ENCODE measurements at places on chromosomes 5 and 9.

- DNase-seq = no peak
These were observed 84.2 kb downstream of the GPBP1 start for GRCh38 chr5:57258052-57258451.

DNA sequence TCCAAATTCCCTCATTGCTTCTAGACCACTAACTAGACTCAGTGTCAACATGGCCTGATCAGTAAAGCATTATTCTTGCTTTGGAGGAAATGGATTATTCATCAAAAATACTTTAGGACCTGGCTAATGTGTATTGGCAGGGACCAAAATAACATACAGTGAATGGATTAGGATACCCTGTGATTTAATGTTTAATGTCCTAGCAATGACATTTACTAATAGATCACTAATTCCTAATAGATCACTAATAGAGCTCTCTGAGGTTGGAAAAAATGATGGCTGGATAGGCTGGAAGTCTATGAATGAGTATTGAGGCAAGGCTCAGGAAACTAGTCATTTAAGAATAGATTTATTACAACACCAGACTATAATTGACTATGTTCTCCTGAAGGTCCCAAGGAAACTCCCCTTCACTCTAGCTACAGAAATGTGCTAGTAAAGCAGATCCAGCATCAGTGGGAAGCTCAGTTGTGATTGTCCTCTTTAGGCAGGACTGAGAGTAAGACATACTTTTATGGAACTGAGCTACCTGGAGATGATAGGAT lies 46.1 kb upstream of the CHSY3 start:
- no peak for DNase-seq

- DNase-seq = no peak
These were observed 38.4 kb upstream of the HAND1 start for GRCh38 chr5:154516475-154516874.

- no peak for DNase-seq
These were observed 72.2 kb downstream of the C9orf50 start for GRCh38 chr9:129548571-129549135.

- DNase-seq = no peak
These were observed 41.0 kb downstream of the STOM start for GRCh38 chr9:121328876-121329681.

DNA sequence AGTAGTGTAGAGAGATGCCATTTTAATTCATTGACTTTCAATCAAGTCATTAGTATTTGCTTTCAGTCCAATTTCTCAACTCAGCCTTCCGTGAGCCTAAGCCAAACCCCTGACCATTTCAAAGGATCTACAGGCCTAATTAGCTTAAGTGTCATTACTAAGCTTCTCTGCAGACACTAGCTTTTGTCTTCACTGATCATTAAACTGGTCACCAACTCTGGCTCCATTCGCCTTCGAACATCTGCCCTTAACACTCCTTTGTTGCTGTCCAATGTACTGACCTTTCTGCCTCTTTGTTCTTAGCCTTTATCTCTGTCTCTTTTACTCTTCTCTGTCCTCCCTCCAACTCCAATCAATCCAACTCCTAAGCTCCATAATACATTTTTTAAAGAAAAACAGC lies 299.3 kb downstream of the DIRAS2 start:
- no peak for DNase-seq

DNA sequence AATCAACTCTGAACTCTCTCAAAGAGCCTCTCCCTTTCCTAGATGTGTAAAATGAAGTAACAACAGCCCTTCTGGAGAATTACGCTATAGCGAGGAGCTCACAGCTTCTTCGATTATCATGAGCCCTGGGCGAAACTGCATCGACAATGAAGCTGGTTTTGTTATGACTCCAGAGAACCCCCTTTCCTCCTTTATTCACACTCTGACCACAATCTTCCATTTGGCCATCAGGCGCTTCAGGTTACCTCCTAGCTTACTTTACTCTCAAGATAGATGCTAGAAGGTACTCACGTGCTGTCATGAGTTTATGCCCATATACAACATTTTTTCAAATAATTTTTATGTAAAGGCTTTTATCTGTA lies 362.7 kb upstream of the RFX3 start:
- DNase-seq = no peak

DNA sequence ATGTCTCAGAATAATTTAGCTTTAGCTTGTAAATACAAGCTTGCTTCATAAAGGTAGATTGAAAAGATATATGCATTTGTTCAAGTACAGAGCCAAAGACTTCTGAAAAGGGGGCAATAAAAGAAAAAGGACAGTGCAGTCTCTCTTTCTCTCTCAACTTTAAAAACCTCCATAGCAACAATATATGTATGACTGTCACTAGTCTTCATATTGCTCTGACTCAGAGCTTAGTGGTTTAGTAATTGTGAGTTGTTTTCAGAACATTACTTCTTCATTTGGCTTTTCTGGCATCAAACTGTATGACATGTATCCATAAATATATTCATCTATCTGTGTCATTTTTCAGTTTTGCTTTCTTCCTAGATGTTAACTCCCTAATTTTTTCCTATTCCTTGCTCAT lies 194.6 kb upstream of the KIF2A start:
- no peak for DNase-seq

DNA sequence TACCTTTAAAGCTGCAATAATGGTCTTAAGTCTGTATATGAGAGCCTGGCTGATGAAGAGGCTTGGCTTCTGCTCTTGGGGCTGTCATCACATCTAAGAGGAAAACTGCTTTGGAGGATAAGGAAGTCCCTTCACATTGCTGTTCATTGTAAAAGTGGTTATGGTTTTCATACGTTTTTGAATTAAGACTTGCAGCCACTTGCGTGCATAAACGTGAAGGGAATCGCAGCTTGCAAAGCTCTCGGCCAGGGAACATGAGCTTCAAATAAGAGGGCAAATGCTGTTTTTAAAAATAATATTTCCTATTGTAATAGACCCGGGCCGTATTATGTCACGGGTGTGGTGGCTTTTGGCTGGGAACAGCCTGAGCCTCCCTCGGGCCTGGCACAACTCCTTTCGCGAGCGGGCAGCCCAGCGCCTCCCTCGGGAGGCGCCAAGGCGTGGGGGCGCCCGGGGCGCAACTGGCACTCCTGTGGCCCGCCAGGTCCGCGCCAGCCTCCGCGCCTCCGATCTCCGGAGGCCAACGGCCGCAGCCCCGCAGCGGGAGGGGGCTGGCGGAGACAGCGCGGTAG lies 538 bp upstream of the ARHGEF28 start:
- DNase-seq = peak; percentile 12

GRCh38 chr9:9099646-9100045 lies 1300.1 kb upstream of the DMAC1 start:
- no peak for DNase-seq

GRCh38 chr5:88698290-88698689 lies 184.7 kb downstream of the MEF2C start:
- no peak for DNase-seq

DNA sequence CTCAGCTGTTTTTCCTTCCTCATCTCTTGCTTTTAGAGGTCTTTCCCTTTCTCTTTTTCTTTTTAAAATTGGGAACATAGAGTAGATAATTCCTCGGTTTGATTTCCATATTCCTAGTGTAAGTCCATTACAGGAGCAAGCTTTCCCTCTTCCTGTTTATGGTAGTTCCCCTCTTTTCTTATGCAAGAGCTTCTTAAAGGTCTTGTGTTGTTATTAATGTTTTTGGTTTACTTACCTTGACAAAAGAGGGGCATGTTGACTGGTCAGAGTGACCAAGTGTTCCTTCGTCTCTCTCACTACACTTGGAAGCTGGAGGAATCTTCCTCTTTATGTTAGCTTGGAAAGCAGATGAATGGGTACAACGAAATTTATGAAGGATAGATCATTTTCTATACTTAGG lies 8.3 kb downstream of the ATG10 start:
- DNase-seq = no peak

GRCh38 chr5:168790002-168790635 lies 211.0 kb upstream of the PANK3 start:
- no peak for DNase-seq

GRCh38 chr5:88602584-88602983 lies 280.4 kb downstream of the MEF2C start:
- no peak for DNase-seq

- DNase-seq = no peak
These were observed 56.8 kb downstream of the FEM1C start for GRCh38 chr5:115487756-115488155.

DNA sequence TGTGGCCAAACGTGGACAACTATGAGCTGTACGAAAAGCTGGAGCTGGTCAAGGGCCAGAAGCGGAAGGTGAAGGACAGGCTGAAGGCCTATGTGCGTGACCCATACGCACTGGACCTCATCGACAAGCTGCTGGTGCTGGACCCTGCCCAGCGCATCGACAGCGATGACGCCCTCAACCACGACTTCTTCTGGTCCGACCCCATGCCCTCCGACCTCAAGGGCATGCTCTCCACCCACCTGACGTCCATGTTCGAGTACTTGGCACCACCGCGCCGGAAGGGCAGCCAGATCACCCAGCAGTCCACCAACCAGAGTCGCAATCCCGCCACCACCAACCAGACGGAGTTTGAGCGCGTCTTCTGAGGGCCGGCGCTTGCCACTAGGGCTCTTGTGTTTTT lies 3.3 kb downstream of the CDK9 start:
- DNase-seq = no peak

- DNase-seq = peak; percentile 98
These were observed 7.9 kb downstream of the AK1 start for GRCh38 chr9:127869310-127870152.

DNA sequence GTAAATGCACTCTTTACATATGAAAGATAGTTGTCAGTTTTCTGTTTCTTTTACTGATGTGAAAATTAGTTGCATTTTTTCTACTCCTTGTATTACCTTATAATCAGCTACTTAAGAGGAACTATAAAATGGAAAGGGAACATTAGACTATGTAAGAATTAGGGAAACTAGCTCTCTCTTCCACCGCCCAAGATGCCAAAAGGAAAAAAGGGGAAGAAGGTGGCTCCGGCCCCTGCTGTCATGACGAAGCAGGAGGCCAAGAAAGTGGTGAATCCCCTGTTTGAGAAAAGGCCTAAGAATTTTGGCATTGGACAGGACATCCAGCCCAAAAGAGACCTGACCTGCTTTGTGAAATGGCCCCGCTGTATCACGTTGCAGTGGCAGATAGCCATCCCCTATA lies 15.2 kb upstream of the HOMER1 start:
- DNase-seq = no peak

DNA sequence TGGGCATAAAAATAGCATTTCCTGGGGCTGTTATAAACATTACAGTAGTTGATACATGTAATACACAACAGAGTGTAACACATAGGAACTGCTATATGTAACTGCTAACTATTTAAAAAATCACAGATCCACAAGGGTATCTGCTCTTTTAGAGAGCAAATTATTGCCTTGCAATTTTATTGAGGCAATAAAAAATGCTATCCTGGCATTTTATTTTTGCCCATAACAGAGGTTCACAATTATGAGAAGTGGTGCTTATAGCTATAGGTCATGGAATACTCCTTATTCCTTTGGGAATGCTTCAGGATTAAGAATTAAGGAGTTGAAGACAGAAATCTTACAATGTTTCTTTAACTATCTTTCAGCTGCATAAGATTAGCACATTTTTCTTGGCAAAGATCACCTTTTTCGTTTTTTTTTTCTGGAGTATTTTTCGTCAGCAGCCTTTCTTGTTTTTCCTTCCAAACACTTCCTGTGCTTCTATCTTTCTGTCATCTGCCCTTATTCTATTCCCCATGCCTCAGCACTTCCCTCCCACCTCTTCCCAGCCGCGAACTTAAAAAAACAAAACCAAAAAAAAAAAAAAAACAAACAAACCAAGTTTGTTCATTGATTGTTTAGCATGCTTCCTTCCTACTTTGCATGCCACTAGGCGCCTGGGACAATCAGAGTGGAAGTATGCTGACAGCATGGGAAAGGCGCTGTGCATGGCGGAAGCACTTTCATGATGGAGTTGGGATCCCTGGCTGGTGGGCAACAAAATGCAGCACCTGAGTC lies 264.2 kb downstream of the MAST4 start:
- DNase-seq = no peak

DNA sequence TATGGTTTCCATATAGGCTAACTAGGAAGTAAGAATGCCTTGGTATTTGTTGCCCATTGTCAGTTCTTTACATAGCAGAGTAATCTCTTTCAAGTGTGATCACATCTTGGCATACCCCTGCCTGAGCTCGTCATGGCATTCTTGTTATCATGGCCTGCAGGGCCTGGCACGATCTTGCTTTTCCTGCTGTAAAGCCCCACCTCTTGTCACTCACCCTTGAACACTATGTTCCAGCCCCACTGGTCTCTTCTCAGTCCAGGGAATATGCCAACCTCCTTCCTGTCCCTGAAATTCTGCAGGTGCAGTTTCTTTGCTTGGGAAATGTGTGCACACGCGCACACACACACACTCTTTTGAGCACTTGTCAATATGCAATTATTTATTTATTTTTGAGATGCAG lies 250.2 kb upstream of the DMRT1 start:
- no peak for DNase-seq

- no peak for DNase-seq
These were observed 9.3 kb upstream of the OR13F1 start for GRCh38 chr9:104494808-104495207.

- no peak for DNase-seq
These were observed 41.1 kb upstream of the GNAQ start for GRCh38 chr9:78072586-78073199.

DNA sequence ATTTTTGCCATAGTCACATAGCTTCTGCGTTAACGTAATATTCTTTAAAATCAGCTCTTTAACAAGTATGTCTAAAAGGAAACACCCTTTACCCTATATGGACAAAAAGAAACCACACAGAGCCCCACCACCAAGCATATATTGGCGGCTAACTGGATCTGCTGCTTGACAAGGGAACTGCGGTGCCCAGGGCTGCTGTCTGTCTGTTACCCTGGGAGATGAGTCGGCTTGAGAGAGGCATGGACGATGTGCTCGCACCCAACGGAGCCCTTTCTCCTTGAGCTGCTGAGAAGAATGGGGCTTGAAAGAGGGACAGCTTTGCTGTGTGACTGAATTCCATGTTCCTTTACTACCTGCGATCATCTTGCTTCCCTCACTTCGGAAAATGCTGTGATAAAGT lies 158.6 kb upstream of the SHB start:
- DNase-seq = no peak

- DNase-seq = no peak
These were observed 277.2 kb downstream of the GAS1 start for GRCh38 chr9:86670076-86670475.

DNA sequence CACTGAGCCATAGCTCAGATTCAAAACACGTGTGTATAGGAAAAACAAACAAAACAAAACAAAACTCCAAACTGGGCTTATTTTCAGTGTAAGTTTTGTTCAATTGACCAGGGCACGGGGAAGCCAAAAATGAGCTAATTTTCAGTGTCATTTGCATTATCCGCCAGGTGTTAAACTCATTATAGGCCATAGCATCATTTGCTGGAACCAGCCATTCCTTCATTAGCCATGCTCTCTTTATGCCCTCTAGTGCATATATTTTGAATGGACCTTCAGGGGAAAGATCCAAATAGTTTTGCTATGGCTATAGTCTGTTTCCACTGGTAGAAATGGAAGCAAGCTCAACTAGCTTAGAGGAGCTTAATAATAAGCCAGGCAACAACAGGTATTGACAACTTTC lies 1205.2 kb upstream of the DMAC1 start:
- DNase-seq = no peak

- no peak for DNase-seq
These were observed 25.9 kb downstream of the PSMB7 start for GRCh38 chr9:124389146-124389939.

GRCh38 chr5:15326471-15326870 lies 173.5 kb upstream of the FBXL7 start:
- no peak for DNase-seq

- DNase-seq = no peak
These were observed 25.6 kb downstream of the TMOD1 start for GRCh38 chr9:97526895-97527575.

- DNase-seq = no peak
These were observed 140.5 kb downstream of the SLIT3 start for GRCh38 chr5:169160405-169160901.
